ENCODE measurements at places on chromosomes 6 and 20.

DNA sequence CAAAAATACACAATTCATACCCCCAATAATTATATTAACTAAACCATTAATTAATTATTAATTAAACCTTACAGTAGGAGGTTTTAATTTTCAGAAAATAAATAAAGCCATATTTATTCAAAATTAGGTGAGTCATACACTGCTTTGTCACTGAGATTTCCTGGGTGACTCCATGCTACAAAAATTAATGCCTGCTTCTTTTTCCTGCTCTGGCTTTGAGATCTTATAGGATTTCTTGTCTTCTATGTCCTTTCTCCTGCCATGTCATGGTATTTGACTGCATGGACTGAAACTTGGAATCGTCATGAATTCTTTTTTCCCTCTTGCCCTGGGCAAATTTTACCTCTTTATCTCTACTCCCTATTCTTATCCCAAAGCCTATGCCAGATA, 133.2 kb downstream of the PHACTR1 start:
- no peak for DNase-seq

- DNase-seq: no peak
These were observed 3.0 kb upstream of the CDH26 start for GRCh38 chr20:59955131-59955796.

DNA sequence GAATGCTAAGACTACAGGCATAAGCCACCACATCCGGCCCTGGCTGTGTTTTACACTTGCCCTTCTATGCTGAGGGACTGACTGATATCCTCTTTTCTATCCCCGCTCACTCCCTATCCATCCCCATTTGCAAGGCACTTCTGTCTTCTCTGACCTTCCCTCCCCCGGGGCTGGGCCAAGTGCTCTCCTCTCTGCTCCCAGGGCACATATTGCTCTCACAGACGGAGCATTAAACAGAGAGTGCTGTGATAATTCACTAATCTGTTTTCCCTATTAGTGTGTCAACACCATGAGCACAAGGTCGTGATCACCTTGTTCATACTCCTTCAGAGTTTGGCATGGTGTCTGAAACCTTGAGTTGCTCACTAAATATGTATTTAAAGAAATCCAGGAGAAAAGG, 9.0 kb upstream of the SLC2A12 start:
- no peak for DNase-seq

DNA sequence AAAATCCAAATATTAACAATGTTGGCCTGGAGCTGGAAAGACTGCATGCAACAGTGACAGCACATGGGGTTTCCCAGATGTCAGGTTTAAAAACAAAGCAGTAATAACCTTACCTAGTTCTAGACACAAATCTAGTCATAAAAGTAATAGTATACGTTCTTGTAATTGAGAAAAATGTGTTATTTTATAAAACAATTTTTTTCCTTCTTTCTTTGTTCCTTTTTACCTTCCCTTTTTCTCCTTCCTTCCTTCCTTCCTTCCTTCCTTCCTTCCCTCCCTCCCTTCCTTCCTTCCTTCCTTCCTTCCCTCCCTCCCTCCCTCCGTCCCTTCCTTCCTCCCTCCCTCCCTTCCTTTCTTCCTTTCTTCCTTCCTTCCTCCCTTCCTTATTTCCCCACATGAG, 242.7 kb upstream of the PDE10A start:
- DNase-seq: no peak

GRCh38 chr20:16846006-16846405, 97.8 kb downstream of the OTOR start:
- DNase-seq: peak; percentile 26

DNA sequence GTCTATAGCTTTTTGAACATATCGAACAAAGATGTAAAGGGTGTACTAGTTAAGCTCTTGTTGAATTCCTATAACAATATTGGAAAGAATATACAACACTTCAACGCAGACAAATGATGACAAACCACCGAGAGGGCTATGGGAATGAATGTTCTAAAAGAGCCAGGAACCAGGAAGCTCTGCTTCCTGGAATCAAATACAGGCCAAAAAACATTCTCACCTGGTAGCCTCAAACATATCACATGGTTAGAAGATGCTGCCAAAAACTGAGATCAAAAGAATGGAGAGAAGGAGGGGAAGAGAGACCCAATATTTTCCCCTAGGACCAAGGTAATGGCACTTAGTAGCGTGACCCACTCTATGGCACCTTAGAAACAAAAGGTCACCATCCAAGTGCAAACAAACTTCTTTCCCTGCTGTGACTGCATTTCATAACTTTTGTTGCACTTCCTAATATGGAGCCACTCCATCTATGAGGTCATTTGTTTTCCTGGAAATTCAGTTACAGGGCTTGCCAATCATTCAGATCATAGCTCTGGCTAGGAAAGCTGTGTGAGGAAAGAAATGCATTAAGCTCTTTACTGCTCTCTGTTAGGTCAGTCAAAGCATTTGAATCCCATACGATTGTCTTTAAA, 199.2 kb upstream of the NT5E start:
- DNase-seq: no peak

GRCh38 chr6:128335963-128336362, 184.4 kb downstream of the PTPRK start:
- DNase-seq: no peak

DNA sequence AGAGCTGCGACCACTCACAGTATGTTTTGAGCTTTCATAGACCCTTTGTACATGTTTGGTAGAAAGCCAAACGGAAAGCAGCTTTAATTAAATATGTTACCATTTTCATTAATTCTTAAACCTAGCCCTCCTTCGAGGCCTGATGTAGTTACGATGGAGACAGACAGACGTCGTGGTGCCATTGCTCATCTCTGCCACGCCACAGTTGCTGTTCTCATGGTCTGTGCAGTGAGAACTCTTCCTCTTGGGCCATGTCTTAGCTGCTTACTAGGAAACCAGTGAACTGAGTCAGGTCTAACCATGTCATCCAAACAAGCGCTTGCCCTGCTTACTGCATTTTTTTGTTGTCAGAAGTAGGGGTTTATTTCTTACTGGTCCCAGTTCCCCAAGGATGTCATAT, 62.8 kb downstream of the SNX9 start:
- no peak for DNase-seq

GRCh38 chr6:55957961-55958422, 82.6 kb upstream of the BMP5 start:
- no peak for DNase-seq

GRCh38 chr6:1930356-1930755, 315.0 kb downstream of the GMDS start:
- DNase-seq: no peak

DNA sequence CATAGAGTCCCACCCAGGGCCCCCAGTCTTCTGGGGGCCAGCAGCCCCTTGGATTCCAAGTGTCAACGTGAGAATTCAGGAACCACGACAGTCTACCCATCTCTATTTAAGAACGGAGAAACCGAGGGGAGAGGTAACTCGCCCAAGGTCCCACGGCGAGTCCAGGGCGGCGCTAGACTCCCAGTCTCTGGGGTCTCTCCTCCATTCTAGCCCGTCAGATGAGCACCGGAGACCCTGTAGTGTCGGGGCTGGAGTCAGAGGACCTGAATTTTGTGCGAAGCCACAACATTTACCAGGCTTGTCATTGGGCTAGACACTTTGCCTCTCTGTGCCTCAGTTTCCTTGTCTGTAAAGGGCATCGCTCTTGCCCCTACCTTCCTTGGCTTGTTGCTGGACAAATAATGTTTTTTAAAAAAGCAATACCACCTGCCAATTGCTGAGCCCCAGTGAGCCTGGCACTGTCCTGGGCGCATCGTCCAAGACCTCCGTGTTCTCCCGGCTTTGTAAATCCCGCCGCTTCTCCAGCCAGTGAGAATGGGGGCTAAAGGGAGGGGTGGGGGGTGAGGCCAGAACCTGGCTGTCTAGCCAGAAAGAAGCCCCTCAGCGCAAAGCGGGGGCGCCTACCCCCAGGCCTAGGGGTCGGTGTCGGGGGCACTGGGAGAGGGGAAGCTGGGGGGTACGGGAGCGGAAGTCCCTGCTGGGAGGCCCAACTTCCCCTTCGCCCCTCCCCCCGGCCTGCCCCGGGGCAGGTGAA, 91.7 kb downstream of the NCR2 start:
- DNase-seq: no peak

- DNase-seq: no peak
These were observed 349.0 kb downstream of the RNGTT start for GRCh38 chr6:88614316-88614877.

DNA sequence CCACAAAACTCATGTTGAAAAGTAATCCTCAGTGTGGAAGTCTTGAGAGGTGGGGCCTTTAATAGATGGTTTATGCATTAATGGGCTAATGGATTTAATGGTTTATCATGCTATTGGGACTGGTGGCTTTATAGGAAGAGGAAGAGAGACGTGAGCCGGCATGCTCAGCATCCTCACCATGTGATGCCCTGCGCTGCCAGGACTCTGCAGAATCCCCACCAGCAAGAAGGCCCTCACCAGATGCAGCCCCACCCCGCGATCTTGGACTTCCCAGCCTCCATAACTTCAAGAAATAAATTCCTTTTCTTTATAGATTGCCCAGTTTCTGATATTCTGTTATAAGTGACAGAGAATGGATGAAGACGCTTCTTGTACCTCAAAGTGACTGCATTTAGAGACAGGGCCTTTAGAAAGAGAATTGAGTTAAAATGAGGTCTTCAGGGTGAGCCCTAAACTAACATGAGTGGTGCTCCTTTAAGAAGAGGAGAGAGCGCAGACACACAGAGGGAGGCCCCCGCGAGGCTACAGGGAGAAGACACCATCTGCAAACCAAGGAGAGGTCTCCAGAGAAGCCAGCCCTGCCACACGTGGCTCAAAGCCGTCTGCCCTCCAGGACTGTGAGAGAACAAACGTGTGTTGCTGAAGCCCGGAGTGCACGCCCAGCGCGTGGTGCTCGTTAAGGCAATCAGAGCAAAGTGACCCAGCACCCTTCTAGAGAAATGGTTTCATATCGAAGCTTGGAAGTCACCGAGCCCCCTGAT, 56.9 kb downstream of the IRF4 start:
- DNase-seq: no peak

DNA sequence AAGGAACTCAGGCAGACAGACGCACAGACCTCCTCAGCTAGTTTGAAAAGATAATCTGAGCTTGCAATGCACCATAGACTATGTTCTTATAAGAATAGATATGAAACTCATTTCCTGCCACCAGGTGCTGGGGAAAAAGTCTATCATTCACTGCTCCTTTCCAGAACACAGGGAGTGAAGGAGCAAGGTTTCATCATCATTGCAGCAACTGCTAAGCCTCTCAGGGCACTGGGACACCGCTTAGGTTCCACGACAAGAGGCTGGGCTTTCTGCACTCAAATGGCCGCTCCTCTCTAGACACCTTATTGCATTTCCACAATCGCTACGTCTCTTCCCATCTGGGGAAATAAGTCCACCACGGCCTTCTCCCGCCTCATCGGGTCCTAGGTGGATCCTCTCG, 418.5 kb upstream of the JARID2 start:
- DNase-seq: no peak

GRCh38 chr6:165755583-165755982, 92.5 kb upstream of the PDE10A start:
- DNase-seq: no peak

GRCh38 chr6:6386010-6386409, 65.5 kb upstream of the F13A1 start:
- no peak for DNase-seq

GRCh38 chr6:151186804-151187330, 52.9 kb upstream of the AKAP12 start:
- no peak for DNase-seq

GRCh38 chr6:7684076-7684475, 41.8 kb upstream of the BMP6 start:
- DNase-seq: no peak

GRCh38 chr6:43269273-43270007, 26.2 kb downstream of the TTBK1 start:
- no peak for DNase-seq

DNA sequence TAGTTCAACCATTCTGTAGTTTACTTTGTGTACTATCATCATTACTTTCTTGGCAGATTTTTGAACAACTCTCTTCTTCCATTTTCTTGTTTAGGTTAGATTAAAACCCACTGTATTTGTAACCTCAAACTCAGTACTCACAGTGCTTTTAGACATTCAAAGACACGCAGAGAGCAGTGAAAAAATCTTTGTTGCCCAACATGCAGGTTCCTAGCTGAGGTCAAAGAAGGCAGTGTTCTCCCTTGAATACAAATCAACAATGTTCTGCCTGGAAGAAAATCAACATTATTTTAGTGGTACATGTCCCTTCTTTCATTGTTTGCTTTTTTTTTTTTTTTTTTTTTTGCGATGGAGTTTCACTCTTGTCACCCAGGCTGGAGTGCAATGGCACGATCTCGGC, 11.2 kb downstream of the CYB5R4 start:
- no peak for DNase-seq

- DNase-seq: no peak
These were observed 76.9 kb downstream of the FAM50B start for GRCh38 chr6:3926150-3926482.

DNA sequence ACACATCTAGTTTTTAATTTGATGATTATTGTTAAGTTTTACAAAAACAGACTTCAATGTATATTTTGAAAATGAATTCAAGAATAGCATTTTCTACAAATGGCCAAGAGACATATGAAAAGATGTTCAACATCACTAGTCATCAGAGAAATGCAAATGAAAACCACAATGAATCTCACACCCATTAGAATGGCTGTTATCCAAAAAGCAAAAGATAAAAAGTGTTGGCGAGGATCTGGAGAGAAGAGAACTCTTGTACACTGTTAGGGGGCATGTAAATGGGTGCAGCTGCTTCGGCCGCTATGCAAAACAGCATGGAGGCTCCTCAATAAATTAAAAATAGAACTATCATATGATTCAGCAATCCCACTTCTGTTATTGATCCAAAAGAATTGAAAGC, 185.8 kb upstream of the CCN2 start:
- DNase-seq: no peak

GRCh38 chr6:69887026-69887425, 20.7 kb downstream of the COL19A1 start:
- no peak for DNase-seq

GRCh38 chr20:63652192-63652980, 838 bp downstream of the STMN3 start:
- no peak for DNase-seq

DNA sequence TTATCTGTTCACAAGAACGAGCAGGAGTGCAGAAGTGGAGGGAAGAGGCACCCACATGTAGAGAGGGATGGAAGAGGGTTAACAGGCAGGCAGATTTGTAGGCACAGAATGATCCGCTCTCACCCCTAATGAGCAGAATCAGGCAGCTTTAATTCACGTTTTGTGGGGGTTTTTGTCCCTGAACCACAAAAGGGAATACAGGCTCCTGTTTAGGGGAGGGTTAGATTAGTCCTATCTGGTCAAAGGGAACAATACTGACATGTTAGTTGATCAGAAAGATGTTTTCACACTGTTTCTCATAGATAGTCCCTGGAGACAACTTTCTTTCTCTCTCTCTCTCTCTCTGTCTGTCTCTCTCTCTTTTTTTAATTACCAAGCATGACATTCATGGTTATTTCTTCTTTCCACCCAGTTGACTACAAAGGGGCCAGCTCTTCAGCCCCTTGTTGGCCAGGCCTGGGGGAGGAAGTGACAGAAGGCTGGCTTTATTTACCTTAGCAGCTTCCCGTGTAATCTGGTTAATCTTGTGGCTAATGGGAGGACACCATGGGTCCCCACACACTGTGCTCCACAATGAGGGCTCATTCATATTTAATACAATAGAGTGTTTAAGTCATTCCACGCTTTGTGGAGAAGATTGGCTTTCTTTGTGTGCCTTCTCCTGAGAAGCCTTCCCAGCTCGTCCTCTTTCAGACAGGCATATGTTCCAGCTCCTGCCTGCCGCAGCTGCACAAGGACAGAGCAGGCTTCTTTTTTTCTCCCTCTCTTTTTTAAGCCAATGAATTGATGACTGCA, 958.8 kb downstream of the TFAP2A start:
- DNase-seq: no peak

GRCh38 chr20:52751571-52751970, 220.6 kb upstream of the TSHZ2 start:
- DNase-seq: no peak

Data from kidney epithelial cell (primary cell).